ENCODE measurements at places on chromosomes 2 and 18.
A peak's percentile ranks its signal among the peaks of the same experiment; 100 is the strongest.

DNA sequence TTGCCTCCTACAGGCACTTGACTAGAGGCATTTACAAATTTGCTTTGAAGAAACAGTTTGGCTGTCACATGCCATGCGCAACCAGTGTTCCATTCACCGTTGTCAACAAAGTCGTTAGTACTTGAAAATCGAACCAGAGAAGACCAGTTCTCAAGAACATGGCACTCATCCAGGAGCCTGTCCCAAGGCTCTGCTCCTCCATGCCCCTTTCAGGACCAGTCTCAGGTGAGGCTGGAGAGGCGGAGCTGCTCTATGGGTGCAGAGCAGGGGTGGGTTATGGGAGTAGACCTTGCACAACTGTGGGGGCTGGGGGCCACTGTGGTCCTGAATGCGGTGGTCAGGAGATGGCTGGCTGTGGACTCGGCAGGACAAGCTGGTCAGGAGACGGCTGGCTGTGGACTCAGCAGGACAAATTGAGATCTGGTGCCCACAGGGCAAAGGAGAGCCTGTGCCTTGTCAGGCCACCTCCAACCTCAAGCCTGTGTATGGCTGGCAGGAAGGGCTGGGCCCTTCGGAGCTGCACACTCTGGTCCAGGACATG lies 12.3 kb upstream of the ATP9B start:
- DNase-seq, result no peak

GRCh38 chr2:12465631-12466135 lies 251.1 kb upstream of the TRIB2 start:
- no peak for DNase-seq

DNA sequence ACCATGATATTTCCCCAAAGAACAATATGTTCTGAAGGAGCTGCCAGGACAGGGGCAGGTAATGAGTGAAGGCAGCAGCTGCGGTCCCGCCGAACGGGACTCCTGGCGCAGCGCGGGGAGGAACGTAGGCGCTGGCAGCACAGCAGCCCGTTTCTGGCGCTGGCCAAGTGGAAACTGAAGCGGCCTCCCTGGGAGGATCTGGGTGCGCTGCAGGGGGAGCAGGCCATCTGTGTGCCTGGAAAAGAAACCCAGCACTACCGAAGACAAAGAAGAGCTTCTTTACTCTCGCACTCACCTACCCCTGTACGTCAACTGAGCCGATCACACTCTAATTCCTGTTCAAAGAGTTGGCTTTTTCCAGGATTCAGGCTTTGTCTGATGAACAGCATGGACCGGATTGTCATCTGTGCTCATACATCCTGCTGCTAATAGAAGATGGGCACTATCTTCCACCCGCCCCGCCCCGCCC lies 11.8 kb downstream of the G6PC2 start:
- peak; percentile 6 for DNase-seq

DNA sequence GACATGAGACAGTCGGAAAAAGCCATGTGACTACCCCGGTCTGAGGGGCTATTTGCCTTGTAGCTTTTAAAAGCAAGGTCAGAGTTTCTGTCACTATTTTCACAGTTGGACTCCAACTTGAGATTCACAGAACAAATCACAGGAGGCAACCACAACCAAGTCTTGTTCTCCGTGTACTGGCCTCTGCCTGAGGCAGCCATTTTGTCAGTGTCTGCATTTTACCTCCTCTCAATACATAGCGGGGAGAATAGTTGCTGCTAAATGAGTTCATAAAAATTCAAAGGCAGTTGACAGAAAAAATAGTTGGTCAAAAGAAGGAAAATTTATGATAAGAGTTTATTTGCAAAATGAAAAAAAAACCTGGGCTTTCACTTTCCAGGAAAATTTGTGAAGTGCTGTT lies 501.4 kb downstream of the CCDC85A start:
- DNase-seq, result no peak

DNA sequence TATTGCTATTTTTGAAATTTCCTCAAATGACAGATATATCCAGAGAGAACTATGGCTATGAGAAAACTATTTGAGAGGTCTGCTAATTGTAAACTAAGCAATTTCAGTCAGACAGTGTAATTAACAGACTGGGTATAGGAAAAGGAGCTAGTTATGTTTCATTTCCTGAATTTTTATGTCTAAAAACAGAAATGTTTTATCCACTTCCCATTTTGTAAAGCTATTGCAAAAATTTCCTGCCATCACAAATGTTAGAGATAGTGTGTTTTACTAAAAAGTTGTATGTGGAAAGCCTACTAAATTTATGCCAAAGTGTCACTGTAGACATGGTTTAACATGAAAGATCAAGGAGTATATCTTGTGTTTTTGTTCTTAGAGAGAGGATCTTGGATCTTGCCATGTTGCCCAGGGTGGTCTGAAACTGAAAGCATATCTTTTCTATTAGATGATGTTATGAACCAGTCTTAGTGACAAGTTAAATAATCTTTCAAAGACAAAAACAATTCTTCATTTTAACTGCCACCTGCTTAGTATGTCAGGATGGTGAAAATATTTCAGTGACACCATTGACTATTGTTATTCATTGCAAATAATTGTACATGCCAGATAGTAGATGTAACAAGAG lies 40.5 kb upstream of the ITPRID2 start:
- no peak for DNase-seq

GRCh38 chr2:28390746-28391563 lies 1.7 kb upstream of the FOSL2 start:
- no peak for DNase-seq

DNA sequence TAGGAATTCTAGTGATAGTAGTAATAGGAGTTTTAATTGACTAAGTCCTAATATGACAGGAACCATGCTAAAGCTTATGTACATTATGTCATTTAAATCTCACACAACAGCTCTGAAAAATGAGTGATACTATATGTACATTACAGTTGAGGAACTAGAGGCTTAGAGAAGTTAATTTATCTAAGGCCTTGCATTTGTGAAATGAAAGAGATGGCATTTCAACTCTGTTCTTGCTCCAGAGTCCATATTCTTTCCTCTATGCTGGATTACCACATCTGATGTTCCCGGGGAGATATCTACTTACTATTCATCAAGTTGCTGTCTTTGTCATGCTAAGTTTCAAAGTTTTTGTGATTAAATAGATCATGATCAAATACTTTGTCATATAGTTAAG lies 5.7 kb downstream of the AGPS start:
- DNase-seq, result no peak

DNA sequence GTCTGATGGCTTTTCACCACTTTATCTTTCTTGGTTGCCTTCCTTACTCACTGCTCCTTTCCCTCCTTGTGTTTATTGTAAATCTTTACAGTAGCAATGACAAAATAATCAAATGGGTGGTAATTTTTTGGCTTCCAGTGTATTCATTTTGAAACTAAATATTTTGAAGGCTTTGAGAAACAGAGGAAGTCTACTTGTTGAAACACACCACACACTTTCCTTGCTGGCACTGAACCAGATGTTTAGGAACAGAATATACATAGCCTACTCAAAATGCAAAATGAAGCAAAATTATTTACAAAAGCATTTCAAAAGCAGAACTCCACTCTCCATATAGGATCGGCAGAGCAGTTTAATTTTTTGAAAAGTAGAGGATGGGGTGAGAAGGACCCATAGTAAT lies 189.8 kb downstream of the LTBP1 start:
- DNase-seq, result no peak

GRCh38 chr2:102069311-102069974 lies 73.1 kb upstream of the IL1R1 start:
- no peak for DNase-seq

DNA sequence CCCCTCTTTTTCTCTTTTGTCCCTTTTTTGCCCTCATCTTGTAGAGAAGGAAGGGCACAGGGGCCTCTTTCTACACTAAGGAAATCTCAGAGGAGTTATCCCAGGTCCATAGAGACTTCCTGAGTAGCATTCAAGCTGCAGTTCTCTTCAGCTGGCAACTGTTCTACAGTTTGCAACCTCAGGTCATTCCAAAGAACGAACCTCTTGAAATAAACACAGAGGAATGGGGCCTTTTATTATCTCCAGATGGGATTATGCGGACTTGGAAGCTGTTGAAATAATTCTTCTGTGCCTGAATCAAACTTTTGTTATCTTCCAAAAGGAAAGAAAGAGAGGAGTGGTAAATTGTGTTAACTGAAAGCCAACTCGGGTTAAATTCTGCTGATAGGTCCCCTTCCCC lies 31.0 kb upstream of the NFE2L2 start:
- DNase-seq, result no peak

DNA sequence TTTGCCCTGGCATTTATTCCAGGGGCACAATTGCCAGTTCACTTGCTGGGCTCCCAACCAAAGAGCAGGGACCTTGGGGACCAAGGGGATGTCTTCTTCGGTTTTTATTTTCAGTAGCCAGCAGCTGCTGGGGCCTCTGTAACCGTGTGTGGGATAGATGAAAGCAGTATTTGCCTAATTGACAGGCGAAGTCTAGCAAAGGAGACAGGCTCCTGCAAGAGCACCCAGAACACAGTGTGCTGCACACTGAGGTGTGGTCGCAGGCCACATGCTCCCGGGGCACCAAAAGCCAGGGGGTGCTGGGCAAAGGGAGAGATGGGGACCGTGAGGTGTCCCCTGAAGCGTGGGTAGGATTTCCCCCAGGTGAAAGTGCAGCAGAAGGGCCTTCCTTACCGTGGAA lies 5.3 kb downstream of the SAG start:
- DNase-seq, result no peak

DNA sequence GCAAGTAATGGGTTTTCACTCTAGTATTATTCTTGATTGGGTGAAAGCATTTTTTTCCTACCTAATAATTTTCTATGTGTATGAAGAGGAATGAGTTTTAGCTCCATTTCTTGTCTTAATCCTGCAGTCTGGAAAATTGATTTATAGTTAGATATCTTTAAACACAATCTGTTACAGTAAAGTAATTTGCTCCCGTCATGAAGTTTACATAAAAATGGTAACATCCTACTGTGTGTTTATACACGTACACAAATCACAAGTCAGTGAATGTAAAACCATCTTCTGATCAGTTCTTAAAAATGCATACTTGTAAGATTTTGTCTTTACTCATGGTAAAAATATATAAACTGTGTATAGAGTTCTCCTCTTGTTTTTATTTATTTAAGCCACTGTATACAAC lies 51.1 kb downstream of the MAP2 start:
- no peak for DNase-seq

GRCh38 chr2:20494241-20494640 lies 47.4 kb downstream of the RHOB start:
- DNase-seq, result no peak

GRCh38 chr2:209451209-209451834 lies 27.5 kb downstream of the MAP2 start:
- no peak for DNase-seq

DNA sequence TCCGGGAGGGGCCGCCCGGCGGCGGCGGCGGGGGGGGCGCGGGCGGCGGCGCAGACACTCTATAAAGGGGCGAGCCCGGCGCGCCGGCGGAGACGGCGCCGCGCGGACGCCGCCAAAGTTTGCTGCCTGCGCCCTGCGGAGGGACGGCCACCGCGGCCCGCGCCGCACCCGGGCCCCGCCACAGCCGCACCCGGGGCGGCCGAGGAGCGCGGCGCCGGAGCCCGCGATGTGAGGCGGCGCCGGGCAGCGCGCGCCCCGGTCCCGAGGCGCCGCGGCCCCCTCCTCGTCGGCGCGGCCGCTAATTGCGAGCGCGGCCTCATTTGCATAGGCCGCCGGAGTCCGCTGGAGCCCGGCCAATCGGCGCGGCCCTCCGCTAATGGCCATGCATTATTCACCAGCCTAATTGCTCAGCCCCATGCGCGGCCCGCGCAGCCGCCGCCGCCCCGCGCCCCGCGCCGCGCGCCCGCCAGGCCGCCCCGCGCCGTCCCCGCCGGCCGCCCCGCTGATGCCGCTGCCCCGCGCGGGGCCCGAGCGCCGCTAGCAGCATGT lies at the start of gene SALL3:
SALL3 (plus strand) TSS at position 89 of the 549 bp plus-strand sequence; CDS start at position 546, 457 bp downstream.
- DNase-seq, result no peak

All from activated naive CD8-positive, alpha-beta T cell treated with anti-CD3 and anti-CD28 coated beads for 36 hours (primary cell).